ENCODE measurements at places on chromosomes 1 and 21. TPM values are rescaled to one million over a fixed set of nuclear protein-coding genes. Genes with fewer than 3 reads are reported as not detected.

DNA sequence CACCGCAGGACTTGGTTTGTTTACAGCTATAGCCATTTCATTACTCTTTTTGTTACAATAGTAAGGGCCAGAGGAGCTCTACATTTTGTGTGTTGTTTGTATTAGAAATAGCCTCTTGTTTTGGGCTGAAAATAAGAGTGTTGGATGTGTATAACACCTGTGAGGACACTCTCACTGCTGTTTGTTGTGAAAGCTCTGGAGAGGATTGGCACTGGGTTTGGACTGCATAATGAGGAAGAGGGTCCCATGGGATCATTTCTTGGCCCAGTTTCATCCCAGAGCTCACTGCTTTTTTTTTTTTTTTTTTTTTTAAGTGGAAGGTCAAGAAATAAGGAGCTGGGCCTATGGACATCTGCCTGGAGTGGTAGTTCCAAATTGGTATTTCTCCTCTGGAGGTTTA, 61.6 kb upstream of the KIAA0040 start:
- no peak for DNase-seq

DNA sequence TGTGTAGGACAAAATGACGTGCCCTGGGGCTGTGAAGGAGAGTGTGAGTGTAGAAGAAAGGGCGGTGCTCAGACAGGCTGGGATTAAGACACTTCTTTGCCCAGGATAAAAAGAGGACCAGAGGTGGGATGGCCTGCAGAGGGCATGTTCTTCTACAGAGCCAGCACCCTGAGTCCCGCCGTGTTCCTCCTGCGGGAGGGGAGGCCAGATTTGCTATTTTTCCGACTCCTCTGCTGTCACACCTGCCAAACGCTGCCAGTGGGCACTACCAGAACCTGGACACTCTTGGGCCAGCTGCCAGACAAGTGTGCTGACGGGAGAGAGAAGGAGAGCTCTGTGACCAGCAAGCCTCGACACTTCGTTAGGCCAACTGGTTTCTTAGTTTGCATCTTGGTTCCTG, 206.4 kb downstream of the PLD5 start:
- no peak for DNase-seq

The ERRFI1 gene
- 19.7 TPM for total RNA-seq

The NOS1AP gene
- total RNA-seq = 4.1 TPM

DNA sequence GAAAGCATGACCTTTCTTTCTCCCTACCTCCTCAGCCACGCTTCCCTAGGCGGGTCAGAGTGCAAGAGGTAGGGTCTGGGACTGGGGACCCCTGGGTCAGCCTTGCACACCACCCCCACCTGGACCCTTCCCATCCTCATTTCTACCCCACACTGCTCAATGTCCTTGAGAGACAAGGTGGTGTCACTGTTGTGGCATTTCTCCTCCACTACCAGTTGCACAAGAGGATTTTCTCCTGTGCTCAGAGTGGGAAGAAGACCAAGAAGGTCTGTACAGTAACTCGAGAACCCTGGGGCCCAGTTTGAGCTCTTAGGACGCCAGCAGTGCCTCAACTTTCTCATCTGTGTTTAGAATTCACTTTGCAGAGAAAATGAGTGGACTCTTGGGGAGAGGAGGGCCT, 49.4 kb upstream of the CD34 start:
- no peak for DNase-seq

DNA sequence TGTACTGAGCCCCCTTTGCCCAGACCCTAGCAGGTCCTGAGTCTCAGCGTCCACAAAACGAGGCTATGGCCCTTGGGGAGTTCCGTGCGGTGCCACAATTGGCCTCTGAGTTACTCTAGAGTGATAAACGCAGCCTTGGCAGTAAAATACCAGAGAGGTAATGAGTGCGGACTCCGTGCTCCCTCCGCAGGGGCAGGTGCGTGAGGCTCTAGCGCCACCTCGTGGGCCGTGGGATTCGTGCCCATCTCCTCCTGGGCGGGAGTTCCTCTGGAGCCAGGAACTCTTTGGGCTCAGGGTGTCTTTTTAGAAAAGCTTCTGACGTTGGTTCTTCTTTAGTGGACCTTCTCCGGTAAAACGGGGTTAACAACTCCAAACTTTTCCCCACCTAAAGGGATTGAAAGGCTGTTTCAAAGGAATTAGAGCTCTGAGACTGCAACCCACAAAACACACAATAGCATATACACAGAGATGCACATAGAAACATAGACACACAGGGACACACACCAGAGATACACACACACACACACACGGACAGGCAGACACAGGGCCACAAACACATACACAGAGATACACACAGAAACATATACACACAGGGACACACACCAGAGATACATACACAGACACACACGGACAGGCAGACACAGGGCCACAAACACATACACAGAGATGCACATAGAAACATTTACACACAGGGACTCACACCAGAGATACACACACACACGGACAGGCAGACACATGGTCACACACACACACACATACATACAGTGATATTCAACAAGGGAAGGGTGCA, 99.4 kb downstream of the KCNJ15 start:
- DNase-seq = peak; percentile 57

- no peak for DNase-seq
Observed at GRCh38 chr1:210800756-210801155, 333.2 kb downstream of the KCNH1 start.

DNA sequence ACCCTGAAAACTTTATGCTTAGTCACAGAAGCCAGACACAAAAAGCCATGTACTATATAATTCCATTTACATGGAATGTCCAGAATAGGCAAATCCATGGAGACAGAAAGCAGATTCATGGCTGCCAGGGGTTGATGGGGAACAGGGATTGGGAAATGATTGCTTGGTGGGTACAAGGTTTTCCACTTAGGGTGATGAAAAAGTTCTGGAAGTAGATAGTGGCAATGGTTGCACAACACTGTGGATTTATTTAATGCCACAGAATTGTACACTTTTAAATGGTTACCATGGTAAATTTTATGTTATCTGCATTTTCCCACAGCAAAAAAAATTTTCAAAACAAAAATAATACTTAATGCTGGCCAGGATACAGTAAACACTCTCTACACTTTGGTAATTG, 40.6 kb downstream of the ENAH start:
- no peak for DNase-seq

DNA sequence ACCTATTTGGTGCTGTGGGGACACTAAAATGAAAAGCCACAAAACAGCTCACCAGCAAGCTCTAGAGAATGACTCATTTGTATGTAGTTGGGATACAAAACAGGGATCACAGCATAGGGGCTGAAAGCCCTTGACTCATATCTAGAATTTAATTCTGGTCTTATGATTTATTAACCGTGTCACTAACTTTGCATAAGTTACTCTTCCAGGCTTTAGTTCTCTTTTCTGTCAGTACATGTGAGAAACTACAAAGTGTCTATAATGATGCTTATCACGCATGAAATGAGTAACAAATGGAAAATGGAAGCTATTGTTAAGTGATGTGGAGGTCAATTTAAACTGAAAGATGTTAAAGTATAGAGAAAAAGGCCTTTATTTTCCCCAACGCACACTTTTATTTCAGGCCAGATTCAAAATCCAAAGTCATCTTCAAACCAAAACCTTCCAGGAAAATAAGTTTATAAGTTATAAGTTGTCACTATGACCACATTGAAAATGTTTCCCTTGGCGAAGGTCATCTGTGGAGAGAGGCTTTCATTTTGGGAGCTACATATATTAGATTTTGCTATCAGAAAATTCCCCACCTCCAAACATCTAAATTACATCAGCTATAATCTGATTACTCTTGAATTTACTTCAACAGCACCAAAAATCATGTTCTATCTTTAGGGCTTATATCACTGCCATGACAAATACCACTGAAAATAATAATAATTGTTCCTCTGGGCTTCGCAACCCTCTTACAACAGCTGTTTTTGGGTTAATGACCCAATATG, 430.5 kb downstream of the MRPL39 start:
- no peak for DNase-seq

DNA sequence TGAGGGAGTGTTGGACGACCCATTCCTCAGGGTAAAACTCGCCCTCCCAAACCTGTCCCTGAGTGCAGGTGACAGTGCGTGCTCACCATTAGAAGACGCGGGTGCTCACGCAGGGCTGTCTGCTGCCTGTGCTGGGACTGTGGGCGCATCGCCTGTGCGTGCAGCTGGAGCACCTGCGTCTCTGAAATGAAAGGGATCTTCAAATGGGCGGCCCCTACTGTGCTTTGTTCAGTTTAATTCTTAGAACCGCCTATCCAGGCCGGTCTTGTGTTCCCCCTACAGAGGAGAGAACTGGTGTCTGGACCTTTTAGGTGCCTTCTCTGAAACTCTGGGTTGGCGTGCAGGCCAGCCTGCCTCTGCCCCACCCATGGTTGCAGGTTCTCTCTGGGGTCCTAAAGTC, 125.8 kb downstream of the PCBP3 start:
- no peak for DNase-seq

The FABP3 gene
- 93.1 TPM for total RNA-seq

GRCh38 chr1:248816042-248816851, 9.5 kb downstream of the SH3BP5L start:
- no peak for DNase-seq

DNA sequence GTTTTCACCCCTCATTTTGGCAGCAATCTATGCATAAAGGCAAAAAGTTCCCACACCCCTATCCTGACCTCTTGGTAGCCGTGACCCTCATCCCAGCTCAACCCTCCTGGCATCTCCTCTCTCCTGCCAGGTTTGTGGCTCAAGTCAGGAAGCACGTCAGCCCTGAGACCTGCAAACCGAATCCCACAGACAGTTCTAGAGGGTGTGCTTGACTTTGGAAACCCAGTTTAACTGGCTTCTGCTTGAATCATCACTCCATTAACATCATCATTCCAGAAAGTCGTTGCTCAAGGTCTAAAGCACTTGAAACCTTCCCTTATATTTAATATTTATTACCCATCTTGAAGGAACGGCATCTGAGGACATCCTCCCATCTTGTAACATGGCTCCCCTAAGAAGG, 133.4 kb upstream of the ERG start:
- no peak for DNase-seq

The TSPEAR gene
- not detected for total RNA-seq

GRCh38 chr21:19807201-19807600, 1191.0 kb upstream of the NCAM2 start:
- no peak for DNase-seq

GRCh38 chr21:28769683-28770082, 223.0 kb downstream of the LTN1 start:
- no peak for DNase-seq

The BSDC1 gene
- 60.7 TPM for total RNA-seq

The NEGR1 gene
- total RNA-seq = 40.9 TPM

DNA sequence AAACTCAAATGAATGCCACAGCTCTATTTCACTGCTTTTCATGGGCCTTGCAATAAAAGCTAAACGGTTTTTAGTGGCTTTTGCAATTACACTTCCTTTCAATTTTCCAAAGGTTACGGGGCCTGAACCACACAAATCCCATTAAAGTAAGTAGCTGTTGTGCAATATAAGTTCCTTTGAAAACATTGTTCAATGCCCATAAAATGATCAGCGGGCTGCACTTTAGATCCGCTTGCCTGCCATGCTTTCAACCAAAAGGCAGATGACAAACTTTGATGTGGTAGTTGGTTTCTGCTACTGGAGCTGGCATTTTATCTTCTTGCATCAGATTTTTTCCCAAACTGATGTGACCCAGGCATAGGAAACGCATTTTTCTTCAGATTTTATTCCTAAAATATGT, 50.2 kb downstream of the PRRX1 start:
- DNase-seq = no peak

The CHIA gene
- total RNA-seq = not detected

DNA sequence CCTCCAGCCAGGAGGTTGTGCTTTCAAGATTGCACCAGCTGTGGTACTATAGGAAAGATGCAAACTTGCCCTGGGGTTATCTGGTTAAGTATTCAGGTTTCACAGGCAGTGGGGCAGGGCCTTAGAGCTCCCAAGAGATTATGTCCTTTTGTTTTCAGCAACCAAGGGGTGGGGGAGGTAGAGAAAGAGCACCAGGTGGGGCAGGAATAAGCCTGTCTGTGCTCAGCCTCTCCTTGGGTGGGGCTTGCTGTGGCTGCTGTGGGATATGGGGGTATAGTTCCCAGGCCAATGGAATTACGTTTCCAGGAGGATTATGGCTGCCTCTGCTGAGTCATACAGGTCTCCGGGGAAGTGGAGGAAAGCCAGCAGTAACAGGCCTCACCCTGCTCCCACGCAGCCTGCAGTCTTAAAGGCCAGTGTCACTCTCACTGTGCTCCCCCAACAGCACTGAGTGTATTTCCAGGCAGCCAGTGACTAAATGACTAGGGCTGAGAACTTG, 508.6 kb downstream of the RWDD3 start:
- no peak for DNase-seq

The PMVK gene
- total RNA-seq = 12.0 TPM

The AMY2A gene
- total RNA-seq = not detected

GRCh38 chr1:212261361-212261929, 23.8 kb upstream of the PPP2R5A start:
- DNase-seq = no peak

- DNase-seq = no peak
Observed at GRCh38 chr1:188194916-188195315, 1366.2 kb downstream of the PLA2G4A start.

The ALX3 gene
- total RNA-seq = 0.31 TPM

DNA sequence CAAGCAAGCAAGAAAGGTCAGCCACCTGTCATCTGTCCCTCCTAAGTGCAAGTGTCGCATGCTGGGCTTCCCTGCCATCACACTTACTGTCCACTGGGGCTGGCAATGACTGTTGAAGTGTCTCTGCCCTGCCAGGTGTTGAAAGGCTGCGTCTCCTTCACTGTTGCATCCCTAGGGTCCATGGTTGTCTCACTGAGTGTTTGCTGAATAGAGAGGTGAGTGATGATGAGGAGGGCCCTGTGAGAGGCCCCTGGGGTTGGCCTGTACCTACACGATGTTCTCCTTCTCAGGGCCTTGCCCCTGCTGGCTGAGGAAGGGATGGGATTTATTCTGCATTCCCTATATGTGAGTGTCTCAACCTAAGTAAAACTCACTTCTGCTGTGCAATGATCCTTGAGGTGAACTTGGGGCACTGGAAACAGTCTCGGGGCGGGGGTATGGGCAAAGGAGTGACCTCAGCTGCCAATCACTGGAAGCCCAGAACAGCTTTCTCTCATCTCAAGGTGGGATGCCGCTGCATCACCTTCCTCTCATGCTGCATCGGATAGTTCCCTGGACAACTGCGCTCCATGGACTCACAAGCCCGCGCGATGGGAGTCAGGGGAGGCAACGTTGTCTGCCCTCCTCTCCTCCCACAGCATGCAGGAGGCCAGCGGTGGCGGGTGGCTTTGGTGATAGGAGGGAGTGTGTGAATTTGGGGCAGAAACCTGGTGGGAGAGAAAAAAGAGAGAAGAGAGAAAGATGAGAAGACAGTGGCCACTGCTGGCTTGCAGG, 35.8 kb upstream of the SOX13 start:
- no peak for DNase-seq

DNA sequence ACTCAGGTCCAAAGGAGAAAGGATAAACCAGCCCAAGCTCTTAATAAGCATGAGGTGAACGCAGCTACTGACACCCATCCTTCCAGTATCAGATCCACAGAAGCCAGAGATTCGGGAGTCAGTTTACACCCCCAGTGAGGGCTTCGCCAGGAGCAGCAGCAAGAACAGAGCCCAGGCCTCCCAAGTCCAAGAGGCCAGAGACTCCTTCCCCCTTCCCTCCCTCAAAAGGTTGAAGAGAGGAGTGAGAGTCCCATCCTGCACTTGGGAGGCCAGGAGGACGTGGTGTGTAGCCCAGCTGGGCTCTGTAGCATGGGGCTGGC, 72.8 kb downstream of the MRPL37 start:
- DNase-seq = no peak

GRCh38 chr1:50570066-50570468, 146.8 kb upstream of the DMRTA2 start:
- DNase-seq = no peak

Data from occipital lobe (tissue), 3 donors.